Stimulated activated CD4-positive, alpha-beta T cell treated with anti-CD3 and anti-CD28 coated beads, Interleukin-1b, Interleukin-23, amount 100 ng/mL, for 1 hour (primary cell): ENCODE measurements at places on chromosomes 16 and 17.

GRCh38 chr16:7644176-7644575, 311.5 kb downstream of the RBFOX1 start:
- DNase-seq, result no peak

GRCh38 chr17:16283705-16284104, 66.7 kb downstream of the PIGL start:
- DNase-seq, result no peak

DNA sequence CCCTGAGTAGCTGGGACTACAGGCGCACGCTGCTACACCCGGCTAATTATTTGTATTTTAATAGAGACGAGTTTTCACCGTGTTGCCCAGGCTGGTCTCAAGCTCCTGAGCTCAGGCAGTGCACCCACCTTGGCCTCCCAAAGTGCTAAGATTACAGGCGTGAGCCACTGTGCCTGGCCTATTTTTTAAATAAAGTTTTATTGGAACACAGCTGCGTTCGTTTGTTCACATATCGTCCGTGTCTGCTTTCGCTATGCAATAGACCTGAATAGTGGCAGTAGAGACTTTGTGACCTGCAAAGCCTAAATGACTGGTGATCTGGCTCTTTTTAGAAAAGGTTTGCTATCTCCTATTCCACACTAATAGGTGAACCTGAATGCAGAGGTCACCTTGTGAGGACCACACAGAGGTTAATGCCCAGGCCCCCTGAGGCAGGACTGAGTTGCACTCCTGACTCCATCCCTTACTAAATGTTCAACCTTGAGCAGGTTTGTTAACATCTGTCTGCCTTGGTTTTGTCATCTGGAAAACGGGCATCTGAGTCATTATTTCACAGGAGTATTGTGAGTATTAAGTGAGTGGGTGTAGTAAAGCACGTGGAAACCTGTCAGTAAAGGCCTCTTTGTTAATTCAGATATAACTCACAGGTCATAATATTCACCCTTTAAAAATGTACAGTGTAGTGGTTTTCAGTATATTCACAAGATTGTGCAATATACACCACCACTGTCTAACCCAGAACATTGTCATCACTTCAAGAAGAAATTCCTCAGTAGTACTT, 157.5 kb upstream of the CACNG5 start:
- no peak for DNase-seq

GRCh38 chr17:73205459-73205961, 12.7 kb downstream of the COG1 start:
- no peak for DNase-seq

DNA sequence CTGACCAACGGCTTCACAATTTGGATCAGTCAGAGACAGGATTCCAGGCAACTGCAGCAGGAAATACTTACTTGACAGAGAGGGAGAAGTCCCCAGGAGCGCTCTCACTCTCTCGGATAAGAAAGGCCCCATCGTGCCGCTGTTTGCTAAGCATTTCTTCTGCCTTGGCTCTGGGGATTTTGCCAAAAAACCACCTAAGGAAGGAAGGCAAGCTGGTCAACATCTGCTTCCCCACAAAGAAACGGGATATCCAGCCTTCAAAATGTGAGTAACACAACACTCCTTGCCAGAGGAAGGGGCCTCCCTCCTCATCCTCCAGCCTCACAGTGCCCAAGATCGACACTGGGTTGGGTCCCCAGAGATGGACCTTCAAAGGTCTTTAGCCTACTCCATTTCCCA, 36.6 kb upstream of the SLC25A19 start:
- no peak for DNase-seq

GRCh38 chr16:22400900-22401299, 26.5 kb upstream of the CDR2 start:
- no peak for DNase-seq

- DNase-seq, result no peak
Measured at GRCh38 chr16:52128361-52128760, 418.6 kb downstream of the TOX3 start.

DNA sequence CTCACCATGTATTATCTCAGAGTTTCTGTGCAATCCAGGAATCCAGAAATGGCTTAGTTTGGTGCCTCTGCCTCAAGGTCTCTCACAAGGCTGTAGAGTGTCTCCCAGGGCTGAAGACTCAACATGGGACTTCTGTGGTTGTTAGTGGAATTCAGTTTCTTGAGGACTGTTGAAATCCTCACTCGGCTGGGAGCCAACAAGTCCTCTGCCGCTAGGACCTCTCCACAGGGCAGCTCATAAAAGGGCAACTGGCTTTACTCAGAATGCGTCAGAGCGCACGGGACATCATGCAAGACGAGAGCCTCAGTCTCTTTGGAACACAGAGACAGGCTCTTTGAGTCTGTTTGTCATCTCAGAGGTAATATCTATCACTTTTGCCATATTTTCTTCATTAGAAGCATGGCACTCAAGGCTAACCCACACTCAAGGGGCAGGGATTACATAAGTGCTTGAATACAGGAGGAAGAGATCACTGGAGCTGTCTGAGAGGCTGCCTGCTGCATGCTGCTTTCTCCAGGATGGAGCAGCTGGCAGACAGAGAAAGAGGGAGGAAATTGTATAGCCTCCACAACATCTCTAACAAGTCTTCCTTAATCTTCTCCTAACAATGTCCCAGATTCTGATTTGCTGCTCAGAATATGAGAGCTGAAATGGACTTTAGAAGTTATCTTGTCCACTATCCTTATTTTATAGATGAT, 97.5 kb upstream of the ASIC2 start:
- DNase-seq, result no peak

- no peak for DNase-seq
Measured at GRCh38 chr16:31301708-31302400, 42.1 kb downstream of the ITGAM start.

DNA sequence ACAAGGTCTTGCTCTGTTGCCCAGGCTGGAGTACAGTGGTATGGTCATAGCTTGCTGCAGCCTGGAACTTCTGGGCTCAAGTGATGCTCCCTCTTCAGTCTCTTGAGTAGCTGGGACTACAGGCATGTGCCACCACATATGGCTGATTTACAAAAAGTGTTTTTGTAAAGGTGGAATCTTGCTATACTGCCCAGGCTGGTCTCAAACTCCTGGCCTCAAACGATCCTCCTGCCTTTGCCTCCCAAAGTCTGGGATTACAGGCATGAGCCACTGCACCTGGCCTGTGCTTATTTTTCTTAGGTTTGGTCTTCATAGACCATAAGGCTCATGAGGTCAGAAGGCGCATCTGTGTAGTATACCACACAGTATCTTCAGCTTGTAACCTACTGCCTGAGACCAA, 5.3 kb downstream of the CLEC19A start:
- DNase-seq, result no peak

DNA sequence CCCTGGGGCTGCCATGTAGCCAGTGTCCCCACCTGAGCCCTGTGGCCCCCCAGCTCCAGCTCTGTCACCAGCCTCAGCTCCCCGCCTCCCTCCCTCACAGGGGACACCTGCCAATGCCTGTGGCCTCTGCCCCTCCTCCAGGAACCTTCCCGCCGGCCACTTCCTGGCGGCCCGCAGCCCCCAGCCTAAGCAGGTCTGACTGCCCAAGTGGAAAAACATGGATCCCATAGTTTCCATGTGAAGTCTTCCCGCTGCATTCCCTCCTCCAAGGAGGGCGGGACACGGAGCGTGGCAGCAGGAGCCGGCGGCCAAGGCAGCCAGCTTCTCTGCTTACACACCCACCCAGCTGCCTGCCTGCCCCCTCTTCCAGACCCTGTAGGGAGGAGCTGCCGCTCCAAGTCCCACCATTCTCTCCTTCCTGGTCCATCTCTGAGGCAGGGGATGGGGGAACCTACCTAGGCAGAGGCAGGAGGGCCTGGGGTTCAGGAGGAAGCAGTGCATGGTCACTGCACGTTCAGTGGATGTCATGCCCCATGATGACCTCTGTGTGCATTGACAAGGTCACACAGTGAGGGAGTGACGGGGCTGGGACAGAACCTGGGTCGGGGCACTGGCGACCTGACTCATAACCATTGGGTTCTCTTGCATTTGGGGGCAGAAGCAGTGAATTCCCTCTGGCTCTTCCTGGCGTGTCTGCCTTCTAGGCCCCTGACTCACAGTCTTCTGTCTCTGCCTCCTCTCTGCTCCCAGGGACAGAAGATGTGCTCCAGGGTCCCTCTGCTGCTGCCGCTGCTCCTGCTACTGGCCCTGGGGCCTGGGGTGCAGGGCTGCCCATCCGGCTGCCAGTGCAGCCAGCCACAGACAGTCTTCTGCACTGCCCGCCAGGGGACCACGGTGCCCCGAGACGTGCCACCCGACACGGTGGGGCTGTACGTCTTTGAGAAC, 8.7 kb downstream of the VASN start:
- no peak for DNase-seq

DNA sequence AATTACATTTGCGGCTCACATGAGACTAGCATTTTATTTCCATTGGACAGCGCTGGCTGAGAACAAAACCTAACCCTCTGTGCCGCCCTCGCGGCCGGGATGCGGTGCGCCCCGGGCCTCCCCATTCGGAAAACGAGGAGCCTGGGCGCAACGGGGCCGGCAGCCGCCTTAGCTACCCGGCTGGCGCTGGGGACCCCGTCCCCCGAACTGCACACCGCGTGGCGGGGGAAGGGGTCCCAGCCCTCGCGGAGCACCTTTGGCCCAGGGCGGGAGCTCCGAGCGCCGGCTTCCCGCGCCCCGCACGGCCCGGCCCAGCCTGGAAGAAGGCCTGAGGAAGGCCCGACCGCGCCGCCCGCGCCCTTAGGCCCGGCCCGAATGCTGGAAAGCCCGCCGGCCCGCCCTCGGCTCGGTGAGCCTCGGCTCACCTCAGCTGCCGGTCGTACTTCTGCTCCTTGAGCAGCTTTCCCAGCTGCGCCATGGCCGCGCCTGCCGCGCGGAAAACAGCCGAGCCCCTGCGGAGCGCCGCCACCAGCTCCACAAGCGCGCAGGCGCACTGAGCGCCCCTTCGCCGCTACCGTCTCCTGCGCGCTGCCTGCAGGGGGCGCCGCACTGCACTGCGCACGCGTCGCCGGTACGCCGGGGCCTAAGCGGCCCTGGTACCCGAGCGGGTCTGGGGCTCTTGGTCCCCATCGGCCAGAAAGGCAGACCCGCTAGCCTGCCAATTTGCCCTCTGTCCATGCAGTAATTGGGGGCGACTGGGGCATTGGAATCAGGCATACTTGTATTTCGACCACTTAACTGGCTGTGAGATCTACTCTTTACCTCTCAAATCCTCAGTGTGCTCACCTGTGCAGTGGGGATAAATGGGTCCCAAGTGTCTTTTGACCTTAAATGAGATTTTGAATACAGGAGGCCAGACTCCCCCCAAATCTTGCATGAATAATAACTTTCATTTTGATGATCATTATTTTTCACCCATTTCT, at the start of gene NAE1:
NAE1 (minus strand) TSS at position 555 of the 983 bp plus-strand sequence; CDS start at position 478, 77 bp downstream.
- DNase-seq, result peak; percentile 75

GRCh38 chr17:34393401-34393800, 30.4 kb upstream of the CCL1 start:
- no peak for DNase-seq

DNA sequence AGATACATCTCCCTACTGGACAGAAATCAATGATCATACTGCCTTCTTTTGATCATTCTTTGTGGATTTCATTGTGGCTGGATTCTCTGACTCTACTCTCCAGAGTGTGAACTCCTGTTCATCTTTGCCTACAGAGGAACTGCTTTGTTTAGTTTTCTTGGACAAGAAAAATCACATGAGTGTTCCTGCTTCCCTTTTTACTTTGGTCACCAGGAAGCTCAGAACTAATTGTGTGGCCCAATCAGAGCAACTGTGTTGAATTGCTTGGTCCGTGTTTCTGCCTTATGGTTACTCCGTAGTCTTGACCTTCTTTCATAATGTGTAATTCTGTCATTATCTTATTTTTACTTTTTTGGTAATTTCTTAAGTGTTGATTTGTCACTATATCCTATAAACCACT, 97.0 kb downstream of the MAF start:
- DNase-seq, result no peak

DNA sequence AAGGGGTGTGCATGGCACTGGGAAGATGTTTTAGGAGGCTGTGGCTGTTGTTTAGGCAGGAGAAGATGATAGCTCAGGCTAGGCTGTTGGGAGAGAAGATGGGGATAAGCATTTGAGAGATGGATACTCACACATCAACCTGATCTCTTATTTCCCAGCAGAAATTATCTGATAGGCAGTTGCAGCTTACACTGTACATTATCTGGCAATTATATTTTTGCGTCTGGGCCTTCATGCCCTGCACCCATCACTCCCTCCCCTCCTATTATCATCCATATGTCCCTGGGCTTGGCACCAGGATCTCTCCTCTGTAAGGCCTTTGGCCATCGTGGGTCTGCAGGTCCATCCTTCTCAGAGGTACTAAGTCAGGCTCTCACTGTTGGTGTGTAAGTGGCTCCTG, 401.0 kb upstream of the EEF2KMT start:
- no peak for DNase-seq

DNA sequence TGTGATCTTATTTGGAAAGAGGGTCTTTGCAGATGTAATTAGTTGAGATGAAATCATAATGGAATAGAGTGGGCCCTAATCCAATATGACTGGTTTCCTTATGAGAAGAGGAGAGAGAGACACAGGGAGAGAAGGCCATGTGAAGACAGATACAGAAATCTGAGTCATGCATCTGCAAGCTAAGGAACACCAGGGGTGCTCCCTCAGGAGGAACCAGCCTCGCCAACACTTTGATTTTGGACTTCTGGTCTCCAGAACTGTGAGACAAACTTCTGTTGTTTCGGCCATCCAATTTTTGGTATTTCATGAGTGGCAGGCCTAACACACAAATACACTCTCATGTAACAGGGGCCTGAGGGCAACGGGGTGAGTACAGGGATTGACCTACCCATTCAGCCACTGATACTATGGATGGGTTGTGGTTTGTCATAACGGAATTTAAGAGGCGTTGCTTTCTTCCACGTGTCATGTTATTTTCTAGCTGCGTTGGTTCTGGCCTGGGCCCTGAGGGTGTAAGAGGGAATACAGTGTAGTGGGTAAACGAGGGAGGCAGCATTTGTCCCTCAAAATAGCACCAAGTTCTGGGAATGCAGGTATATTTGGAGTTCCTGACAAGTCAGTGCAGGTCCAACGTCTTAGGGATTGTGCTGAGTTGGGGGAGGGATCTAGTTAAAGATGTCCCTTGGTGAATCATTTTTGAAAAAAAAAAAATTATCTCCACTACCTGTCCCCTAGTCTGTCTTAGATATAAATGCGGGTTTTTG, 17.7 kb downstream of the PLCG2 start:
- no peak for DNase-seq

GRCh38 chr17:21495281-21495680, 119.1 kb downstream of the KCNJ12 start:
- DNase-seq, result no peak

- DNase-seq, result no peak
Measured at GRCh38 chr17:41844971-41845370, 7.3 kb downstream of the KLHL10 start.

GRCh38 chr17:6704470-6705052, 8.6 kb downstream of the SLC13A5 start:
- no peak for DNase-seq

GRCh38 chr17:61849674-61850073, 13.7 kb downstream of the BRIP1 start:
- no peak for DNase-seq

- no peak for DNase-seq
Measured at GRCh38 chr17:79132271-79133064, 57.8 kb downstream of the ENGASE start.

GRCh38 chr16:73616166-73616753, 568.3 kb upstream of the ZFHX3 start:
- no peak for DNase-seq

GRCh38 chr17:13429201-13429600, 172.5 kb downstream of the HS3ST3A1 start:
- DNase-seq, result no peak

GRCh38 chr17:77961741-77962140, 3.2 kb downstream of the TNRC6C start:
- DNase-seq, result no peak

GRCh38 chr17:46935658-46936266, 12.8 kb downstream of the GOSR2 start:
- DNase-seq, result no peak
